RKO (cell line): ENCODE measurements at places on chromosomes 2 and 18.

GRCh38 chr18:28485210-28485801, 308.4 kb upstream of the CDH2 start:
- no peak for DNase-seq

GRCh38 chr2:62966991-62967390, 83.6 kb upstream of the OTX1 start:
- no peak for DNase-seq

- DNase-seq, result no peak
Observed at GRCh38 chr2:46445556-46445955, 33.8 kb upstream of the TMEM247 start.

DNA sequence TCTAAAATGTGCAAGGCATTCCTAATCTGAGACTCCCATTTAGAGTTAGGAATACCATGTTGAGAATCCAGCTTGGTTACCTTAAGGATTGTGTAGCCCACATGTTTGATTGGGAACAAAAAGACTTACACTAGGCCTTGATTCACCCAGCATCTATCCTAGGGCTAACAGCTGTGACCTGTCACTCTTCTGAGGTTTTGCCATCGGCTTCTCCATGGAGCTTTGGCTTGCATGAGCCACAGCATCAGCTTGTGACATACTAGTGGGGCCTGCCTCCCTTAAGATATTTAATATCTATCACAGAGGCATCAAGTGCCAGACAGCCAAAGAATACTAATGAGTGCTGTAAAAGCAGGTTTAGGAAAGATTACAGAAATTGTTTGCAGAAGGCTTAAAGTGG, 241.3 kb upstream of the UBE2E3 start:
- DNase-seq, result no peak

DNA sequence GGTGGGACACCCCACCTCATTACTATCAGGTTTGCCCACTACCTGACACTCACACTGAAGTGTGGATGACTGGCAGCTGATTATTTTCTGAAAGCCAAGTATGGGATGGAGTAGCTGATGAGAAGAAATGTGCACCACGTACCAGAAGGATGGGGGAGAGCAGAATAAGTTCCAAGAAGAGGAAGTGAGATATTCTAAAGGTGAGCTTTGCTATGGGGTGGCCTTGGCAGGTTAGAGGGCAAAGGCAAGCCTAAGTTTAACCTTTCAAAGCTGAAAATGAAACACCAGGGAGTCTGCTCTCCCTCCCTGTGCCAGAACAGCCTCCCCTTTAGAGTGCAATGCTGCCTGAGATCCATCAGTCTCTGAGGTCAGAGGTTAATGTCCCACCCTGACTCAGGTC, 196.1 kb upstream of the OSR1 start:
- no peak for DNase-seq

- no peak for DNase-seq
Observed at GRCh38 chr18:45642238-45642637, 27.0 kb downstream of the SLC14A2 start.
